ENCODE measurements at places on chromosomes 1 and 21.
A peak's percentile ranks its signal among the peaks of the same experiment; 100 is the strongest.

DNA sequence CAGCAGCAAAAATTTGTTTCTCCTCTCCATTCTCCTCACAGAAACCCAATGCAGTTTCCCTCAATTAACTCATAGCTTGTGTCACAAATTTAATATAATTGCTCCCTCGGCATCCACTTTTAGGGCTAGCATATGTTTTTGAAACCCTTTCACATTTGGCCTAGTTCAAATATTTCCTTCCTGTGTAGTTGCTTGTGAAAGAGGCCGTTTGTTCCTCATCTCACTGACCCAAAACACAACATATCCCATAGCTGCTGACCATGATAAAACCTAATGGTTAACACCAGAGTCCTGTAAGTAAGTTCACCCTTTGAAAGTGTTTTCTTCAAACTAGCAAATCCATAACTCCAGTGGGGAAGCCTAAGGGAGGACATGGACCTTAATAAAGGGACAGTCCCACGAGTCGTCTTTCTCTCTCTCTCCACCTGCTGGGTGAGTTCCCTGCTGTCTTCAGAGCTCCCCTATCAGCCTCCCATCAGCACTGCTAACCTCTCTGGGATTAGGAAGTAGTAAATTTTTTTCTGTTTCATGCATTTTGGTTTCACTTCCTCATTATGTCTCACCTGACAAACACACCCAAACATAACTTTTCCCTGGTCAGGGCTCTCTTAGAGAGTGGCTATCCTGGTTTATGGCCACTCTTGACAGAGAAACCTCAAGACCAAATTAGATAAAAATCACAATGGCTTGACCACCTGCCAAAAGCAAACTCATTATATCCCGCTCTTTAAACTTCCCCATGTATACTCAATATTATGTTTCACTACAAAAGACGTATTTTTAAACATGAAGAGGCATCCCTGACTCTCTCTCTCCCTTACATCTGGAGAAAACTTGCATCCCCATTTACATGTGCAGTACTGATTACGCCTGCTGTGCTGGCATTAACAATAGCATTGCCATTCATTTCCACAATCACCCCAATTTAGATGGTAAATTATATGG is 177.7 kb upstream of the HP1BP3 start:
- DNase-seq: no peak

DNA sequence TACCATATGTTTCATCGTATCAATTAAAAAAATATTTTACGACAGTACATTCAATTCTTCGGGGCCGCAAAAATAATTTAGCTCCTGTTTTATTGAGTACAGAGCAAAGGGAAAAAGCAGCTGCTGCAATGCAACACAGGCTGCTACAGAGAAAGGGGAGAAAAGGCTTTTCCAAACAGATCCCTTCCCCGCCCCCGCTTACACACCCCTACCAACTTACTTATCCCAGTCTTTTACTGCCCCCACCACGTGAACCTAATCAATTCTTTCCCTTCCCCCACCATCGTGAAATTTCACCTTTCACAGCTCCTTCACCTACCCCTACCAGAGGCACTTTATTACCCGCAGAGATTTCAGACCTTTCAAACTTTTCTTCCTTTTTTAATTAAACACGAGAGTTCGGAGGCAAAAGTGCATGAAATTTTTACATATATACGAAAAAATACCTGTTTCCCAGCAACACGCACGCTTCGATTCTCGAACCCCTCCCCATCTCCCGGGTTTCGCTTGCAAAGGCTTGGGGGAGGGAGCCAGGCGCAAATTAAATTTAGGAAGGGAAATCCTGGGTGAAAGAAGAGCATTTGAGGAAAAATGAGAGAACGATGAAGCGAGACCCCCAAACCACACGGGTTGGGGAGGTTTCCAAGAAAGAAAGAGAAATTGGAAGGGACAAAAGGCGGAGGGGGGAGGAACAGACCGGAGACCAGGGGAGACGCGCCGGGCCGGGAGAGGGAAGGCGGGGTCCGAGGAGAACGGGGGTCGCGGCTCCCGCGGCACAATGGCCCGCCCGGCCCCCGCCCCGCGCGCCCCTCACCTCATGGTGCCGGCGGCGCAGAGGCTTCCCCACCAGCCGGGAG is 823 bp downstream of the ENAH start:
- DNase-seq: peak; percentile 39

DNA sequence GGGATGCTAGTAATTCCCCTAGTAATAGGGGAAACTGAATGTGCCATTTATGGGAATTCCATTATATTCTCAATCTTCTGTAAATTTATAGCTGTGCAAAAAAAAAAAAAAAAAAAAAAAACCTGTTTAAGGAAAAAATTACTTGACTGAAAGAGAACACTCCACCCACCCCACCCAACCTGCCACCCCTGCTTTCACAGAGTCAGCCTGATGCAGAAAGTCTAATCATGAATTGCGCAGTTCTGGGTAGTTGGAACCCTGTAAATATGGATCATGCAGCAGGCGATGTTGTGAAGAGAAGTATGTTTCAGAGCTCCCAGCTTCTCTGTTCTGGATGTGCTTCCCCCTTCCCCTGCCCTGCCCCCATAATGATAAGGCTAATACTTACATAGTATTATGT is 19.6 kb upstream of the LAMC2 start:
- no peak for DNase-seq

- no peak for DNase-seq
Measured at GRCh38 chr1:53847980-53848379, 9.9 kb upstream of the NDC1 start.

DNA sequence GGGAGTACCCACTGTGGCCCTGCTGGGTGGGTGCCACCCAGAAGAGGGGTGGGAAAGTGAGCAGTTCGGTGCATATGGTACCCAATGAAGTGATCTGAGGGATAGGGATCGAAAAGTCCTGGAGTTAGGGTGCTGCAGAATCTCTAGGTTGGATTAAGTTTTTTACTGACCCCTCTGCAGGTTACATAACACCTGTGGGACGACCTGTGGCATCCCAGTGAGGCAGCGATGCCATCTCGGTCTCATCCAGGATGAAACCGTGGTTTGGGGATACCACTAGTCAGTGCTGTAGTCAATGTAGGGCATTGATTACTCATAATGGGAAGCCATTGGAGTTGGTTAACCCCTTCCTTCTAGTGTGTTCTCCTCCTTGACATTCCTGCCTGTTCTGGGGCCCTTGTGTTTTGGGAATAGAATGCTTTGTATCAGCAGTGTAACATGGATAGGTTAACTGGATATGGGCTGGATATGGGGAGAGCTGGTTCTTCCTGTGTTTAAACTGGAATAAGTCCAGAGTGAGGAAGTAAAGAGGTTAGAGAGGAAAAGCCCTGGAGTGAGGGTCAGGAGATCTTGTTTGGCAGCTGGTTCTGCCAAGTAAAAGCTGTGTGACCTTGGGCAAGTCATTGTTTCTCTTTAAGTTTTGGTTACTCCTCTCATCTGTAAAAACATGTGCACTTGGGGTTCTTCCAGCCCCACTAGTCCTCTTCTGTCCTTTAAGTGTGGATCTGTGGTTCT is 42.8 kb upstream of the ATF3 start:
- DNase-seq: no peak

Data from ELR (cell line).